ENCODE measurements at places on chromosomes 12 and 14.
A peak's percentile ranks its signal among the peaks of the same experiment; 100 is the strongest.

- DNase-seq = no peak
Observed at GRCh38 chr12:83630526-83630925, 943.8 kb downstream of the TMTC2 start.

DNA sequence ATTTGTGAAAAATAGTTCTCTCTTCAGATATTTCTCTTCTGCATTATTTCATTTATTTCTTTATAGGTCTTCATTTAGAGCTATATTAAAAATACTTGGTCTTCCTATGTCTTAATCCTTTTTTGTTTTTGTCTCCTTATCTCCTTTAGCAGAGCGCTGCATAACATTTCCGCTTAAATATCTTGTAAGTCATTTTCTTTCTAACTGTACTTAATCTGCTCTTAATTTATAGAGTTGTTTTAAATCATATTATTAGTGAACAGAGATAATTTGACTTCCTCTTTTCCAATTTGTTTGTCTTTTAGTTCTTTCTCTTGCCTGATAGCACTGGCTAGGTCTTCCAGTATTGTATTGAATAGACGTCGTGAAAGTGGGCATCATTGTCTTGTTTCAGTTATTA lies 18.0 kb downstream of the LUM start:
- DNase-seq = no peak

- no peak for DNase-seq
Observed at GRCh38 chr12:109535231-109535862, 38.0 kb downstream of the MMAB start.

GRCh38 chr14:102103062-102103695 lies 16.3 kb upstream of the HSP90AA1 start:
- no peak for DNase-seq

DNA sequence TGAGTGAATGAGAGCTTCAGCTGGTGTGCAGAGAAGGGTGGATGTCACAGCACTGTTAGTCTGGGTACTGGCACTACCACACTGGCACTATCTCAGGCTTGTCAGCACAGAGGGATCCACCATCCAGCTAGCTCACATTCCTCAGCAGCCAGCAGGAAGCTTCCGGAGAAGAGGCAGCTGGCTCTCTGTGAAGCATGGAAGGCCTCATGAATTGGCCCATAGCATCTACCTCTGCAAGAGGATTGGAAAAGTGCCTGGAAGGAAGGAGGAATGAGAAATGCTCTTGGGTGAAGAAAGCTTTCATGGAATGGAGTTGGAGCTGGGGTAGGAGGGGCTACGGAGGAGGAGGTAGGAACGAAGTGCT lies 9.9 kb downstream of the KRT83 start:
- no peak for DNase-seq

DNA sequence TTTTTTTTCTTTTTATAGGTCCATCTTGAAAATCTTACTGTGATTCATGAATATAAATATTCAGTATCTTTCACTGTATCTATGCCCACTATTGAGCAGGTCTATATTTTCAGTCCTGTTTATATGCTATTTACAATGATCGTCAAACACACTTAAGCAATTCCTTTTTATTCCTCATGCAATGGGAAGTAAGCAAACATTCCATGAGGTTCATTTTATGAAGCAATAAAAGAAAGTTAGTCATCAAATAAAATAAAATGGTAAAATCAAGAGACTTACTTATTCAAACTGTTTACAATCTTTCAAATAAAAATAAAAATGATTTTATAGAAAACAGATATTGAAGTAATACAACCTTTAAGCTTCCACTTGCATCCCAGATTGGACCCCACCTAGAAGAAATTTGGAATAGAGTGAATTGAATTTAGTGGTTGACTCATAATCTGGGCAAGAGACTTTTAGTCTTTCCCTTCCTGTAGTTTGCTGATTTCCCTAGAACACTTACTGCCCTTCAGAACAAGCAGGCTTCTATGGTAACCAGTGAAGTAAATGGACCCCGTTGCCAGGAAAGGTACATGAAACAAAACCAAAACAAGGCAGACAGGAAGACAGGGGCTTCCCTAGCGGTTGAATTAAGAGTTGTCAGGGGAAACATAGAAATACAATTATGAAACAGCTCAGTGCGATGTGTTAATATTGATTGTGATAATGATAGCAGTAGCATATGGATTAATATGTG lies 241.0 kb upstream of the ATP2B1 start:
- DNase-seq = no peak

DNA sequence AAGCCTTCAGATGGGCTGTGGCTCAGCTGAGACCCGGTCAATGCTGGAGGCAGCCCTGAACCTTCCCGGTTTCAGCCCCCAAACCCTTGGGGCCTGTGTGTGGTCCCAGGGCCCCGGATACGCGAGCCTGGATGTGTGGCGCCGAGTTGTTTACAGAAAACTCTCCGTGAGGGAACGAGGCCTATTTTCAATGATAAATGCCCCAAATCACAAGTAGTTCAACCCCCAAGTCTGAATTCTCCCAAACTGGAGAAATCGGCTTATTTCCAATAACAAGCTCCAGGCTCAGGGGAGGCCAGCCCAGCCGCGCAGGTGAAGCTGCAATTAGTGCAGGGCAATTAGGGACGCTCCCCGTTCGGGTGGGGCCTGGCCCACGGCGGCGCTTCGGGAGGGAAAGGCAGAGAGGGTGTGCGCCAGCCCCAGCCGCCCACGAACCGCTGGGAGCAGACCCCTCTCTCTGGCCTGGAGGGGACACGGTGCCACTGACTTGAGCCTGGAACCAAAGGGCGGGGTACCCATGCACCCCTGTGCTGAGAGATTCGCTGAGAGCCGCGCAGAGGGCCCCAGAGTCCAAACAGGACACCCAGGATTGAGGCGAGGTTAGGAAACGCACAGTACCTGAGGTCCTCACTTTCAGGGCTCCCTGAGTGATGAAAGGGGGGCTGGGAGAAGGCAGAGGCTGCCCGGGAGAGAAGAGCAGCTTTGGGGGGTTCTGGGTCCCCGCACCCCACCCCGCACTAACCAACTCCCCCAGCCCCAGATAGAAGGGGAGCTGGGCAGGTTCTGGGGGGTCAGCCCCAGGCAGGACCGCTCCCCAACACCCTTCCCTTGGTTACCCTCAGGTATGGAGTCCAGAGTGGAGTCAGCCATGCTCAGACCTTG lies 14.2 kb upstream of the ANKRD9 start:
- DNase-seq = no peak

DNA sequence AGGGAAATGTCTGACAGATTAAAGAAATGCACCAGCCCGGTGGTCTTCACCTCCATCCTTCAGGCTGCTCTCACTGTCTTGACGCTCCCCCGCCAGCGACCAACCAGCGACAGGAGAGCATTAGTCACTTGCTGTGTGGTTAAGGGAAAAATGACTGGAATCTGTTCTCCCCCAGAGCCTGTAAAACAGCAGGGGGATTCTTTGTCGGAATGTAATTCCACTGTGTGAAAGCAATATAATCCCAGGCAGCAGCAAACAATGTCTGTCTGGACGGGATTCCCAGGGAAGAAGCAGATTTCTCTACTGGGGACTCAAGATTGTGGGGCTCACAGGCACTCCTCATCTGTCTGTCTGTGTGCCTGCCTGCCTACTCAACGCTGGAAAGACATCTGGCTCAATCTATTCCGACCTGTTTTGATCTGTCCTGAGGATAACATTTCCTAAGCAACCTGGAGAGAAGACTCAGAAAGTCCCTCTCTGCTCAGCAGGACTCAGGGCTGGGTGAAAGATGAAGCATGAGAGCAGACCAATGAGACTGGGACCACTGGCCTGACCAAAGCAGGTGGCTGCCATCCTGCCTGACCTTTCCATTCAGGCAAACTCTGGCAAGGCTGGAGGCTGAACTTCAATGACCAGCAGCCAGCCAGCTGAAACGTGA lies 54.6 kb downstream of the NUAK1 start:
- no peak for DNase-seq

DNA sequence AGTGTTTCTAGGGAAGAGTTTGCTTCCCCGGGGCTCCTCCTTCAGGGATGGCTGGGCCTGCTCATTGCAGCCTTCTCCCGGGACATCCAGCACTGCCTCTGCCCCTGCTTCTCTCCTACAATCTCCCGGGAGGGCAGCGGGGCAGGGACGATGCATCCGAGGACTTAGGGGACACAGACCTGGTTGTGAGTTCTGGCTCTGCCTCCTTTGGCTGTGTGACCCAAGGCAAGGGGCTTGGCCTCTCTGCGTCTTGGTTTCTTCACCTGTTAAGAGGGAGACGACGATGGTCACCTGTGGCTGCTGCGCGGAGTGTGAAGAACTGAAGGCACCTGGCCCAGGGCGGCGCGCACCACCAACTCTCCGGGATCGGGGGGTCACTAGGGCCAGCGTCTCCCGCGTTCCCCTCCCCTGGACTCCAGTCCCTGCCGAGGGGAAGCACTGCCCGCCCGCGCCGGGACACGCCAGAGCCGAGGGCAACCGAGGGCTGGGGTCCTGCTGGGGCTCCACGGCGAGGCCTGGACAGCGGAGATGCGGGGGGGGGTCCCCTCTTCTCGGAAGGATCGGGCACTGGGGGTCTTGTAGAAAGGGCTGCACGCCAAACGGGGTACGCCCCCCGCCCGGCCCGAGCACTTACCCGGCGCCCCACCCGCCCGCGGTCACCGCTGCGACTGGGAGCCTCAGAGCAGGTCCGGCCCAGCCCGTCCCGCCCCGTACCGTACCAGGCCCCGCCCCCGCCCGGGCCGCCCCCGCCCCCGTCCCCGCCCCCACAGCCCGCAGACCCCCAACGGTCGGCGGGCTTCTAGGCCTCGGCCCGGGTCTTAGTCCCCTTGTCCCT lies at the start of gene HVCN1:
Gene HVCN1 (minus strand): TSS at position 670 of the 835 bp plus-strand sequence. CDS start 5,870 bp downstream, outside the sequence.
- peak; percentile 14 for DNase-seq

DNA sequence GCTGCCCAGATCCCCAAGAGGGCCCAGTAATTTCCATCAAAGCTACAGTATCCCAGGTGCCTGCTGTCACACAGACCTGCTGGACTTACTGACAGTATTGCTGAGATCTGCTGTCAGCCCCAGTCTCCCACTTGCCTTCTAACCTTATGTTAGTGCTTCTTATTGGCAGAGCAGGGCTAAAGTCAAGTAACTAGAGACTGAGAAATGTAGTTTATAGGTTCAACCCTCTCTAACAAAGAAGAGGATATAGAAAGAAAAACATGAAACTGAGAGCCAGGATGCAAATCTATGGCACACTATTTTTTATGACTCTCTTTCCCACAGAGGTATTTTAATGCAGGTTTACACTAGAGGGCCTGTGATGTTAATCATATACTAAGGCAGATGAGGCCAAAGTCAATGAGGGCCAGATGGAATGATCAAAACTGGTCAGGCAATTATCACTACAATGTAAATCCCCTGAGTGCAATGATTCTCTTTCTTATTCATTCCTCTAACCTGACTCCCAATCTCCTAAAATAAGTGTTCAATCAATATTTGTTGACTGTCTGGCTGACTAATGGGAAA lies 781.9 kb downstream of the VRK1 start:
- DNase-seq = no peak

- peak; percentile 10 for DNase-seq
Observed at GRCh38 chr12:19431407-19432308, 7.6 kb upstream of the AEBP2 start.

DNA sequence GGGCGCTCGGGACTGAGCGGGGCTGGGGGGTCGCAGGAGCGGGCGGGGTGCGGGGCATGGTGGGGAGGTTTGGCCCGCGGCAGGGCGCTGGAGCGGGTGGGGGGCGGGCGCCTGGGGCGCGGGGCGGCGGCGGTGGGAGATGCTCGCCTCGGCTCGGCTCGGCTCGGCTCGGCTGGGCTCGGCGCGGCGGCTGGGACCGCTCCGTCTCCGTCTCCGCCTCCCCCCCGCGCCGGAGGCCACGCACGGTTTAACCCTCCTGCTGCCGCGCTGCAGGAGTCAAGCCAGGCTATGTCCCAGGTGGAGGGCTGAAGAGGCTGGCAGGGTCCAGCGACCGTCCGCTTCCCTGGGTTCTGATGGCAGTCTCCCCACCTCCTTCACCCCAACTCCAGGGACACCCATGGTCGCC lies at the start of gene PIANP:
Gene PIANP (minus strand): TSS at position 170 of the 406 bp plus-strand sequence. CDS start 2,754 bp downstream, outside the sequence.
- DNase-seq = no peak

GRCh38 chr12:2412305-2412643 lies 359.5 kb downstream of the CACNA1C start:
- DNase-seq = no peak

- no peak for DNase-seq
Observed at GRCh38 chr14:51504669-51505068, 147.0 kb upstream of the FRMD6 start.

GRCh38 chr12:130708648-130709047 lies 7.5 kb downstream of the RIMBP2 start:
- no peak for DNase-seq

- DNase-seq = no peak
Observed at GRCh38 chr12:104604995-104605675, 148.4 kb downstream of the CHST11 start.

DNA sequence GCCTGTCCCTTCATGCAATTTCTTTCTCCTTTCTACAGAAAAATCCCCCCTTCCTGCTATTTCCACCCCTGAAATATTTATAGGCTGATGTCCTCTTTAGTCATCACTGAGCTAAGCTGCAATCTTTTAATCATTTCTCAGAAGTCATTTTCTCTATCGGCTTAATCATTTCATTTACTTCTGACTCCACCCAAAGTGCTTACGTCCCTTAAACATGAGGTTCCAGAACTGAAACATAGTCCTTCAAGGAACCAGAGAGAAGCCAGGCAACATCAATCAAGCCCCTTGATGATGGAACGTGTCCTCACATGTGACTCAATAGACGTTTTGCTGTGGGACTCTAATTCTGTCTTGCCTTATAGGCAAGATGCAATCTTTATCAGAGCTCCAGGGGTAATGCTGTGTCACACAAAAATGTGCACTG lies 148.7 kb upstream of the KRR1 start:
- DNase-seq = no peak

- no peak for DNase-seq
Observed at GRCh38 chr14:104507443-104507842, 72.1 kb upstream of the C14orf180 start.

DNA sequence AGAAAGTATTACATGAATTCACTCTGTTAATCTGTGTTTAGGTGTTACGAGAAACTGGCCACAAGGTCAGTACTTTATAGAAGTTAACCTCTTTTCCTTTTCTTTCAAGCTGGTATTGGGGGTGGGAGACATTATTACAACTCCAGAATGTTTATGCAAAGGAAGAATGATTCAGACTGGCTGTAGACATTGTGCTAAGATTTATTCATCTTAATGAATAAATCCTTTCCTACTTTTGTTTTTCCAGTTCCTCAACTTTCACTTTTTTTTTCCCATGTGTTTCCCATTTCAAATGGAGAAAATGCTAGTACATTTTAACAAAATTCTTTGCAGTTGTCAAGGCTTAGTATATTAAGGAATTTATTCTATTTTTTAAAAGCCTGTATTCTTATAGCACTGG lies 1.3 kb downstream of the OTOGL start:
- DNase-seq = no peak
